GM13976 (cell line): ENCODE measurements at places on chromosomes 2 and 18.
A peak's percentile ranks its signal among the peaks of the same experiment; 100 is the strongest.

DNA sequence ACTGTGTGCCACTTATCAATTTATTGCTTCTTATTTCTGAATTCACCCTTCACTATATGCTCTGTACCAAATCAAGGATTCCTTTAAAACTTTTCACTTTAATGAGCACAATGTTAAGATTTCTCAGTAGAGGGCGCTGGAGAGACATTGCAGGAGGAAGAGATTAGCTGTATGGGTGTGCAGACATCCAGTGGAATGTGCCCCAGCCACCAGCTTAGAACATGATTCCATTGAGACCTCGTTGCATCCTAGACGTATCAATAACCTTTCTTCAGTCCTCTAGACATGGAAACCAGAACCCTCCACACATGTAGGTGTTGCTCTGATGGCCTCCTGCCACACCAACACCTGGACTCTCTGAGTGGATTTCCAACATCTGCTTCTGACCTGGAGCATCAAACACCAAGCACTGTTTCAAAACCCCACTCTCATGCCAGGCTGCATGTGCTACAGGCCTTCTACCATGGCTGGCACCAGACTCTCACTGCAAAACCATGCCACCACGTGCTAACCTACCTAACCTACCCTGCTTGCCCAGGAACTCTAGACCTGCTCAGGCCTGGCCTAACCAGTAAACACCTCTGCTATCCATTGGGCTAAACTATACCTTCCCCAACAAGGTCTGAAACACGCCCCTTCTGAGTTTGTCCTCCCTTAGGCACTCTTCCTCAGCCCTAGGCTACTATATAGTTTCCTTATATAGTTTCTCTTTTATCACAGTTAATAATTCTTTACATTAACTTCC, 633.2 kb upstream of the PKDCC start:
- peak; percentile 16 for DNase-seq

GRCh38 chr2:230895536-230896345, 29.3 kb downstream of the GPR55 start:
- DNase-seq: no peak

DNA sequence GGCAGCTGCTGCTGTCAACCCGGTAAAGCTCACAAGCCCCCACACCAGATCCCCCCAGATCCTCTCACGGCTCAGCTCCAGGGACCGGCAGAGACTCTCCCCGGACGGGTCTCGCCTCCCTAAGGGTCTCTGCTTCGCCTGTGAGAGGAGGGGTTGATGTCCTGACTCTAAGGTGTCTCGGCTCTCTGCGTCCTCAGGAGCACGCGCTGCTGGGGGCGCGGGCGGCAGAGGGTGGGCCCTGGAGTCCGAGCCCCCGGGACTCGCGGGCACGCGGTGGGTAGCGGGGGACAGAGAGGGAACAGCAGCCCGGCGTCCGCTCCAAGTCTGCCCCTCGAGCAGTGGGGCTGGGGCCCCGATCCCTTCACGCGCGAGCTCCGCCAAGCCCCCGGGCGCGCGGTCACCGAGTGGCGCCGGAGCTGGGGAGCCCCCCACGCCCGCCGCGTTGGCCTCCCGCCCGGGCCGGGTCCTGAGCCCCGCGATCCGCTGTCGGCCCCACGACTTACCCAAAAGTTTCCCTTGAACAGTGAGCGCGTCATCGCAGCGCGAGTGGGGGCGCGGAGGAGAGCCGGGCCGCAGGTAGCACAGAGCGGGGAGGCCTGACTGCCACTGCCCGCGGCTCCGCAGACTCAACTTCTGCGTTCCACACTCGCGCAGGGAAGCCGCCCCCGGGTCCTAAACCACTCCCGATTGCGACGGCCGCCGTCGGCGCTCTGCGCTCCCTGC, at the start of gene PSTPIP2:
Gene PSTPIP2, minus strand, starts transcription at position 608 of the 723 bp plus-strand sequence. Its CDS starts 72 bp downstream, at position 536.
- peak; percentile 76 for DNase-seq

DNA sequence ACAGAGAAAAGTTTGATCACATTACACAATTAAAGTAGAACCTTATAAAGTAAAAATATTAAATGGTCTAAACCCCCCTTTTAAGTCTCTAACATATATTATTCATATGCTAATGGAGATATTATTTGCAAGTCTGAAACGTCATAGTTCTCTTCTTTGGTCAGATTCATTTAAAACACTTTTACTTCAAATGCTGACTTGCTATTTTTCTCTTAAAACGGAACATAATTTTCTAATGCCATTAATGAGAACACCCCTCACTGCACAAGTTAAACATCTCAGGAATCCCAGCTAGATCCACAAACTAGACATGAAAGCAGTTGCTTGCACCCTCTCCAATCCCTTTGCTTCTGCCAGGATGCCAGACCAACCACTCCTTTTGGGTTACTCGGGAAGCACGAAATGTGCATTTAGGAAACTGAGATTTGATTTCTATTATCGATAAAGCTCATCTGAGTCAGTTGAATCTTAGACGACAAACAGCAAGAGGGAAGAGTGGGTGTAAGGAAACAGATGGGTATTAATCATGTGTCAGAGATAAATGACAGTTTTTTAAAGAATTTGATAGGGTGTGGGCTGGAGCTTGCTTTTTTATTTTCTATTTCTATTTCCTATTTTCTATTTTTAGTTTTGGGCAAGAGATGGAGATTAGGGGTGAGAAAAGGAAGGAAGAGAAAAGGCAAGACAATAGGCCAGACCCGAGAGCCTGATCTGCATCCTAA, 1.5 kb downstream of the ADD2 start:
- no peak for DNase-seq

DNA sequence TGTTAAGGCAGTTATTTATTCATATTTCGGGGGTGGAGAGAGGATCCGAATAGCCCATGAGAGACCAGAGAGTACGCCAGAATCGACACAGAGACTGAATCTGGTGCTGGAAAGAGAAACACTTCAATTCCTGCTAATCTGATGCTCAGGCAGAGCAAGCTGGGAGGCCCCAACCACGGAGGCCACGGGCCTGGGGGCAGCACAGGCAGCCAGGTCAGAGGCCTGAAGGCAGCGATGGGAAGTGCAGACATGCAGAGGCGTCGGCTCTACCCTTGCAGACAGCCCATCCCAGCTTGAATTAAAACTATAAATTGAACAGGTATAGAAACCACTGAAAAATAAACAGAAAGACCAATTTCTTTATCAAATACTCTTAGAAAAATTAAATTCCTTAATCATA, 50.6 kb downstream of the PXDN start:
- DNase-seq: no peak

DNA sequence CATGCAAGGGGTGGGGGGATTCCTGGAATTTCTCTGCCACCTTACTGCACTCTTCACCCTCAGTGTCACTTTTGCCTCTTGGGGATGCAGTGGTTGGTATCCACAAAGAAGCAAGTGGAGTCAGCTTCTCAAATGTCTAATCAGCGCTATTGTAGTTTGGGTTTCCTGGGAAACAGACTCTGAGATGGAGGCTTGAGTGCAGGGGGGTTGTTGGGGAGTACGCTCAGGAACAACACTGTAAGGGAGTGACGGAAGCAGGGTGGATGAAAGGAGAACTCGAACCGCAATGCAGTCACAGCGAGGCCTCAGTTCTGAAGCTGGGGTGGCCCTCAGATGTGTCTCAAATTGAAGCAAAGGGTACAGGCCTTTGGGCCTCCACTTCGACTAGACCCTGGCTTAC, 73.6 kb upstream of the EPC2 start:
- no peak for DNase-seq

GRCh38 chr2:173122936-173123335, 47.3 kb downstream of the MAP3K20 start:
- no peak for DNase-seq

DNA sequence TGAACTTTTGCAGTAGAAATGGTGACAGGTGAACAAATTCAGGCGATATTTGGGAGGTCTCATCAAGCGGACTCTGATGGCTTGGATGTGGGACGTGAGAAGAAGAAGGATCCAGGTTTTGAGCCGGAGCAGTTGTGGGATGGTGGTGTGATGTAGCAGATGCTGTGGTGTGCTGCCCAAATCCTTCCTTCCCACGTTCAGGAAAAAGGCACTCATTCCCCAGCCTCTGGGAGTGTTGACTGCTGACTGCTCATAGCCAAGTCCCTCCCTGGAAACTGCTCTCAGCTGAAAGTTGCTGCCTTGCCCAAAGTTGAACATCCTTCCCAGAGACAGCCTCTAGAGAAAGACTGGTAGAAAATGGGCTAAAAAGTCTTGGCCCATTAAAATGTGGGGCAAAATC, 890.3 kb upstream of the ACVR2A start:
- no peak for DNase-seq

GRCh38 chr2:234259440-234259839, 208.9 kb downstream of the SPP2 start:
- no peak for DNase-seq

DNA sequence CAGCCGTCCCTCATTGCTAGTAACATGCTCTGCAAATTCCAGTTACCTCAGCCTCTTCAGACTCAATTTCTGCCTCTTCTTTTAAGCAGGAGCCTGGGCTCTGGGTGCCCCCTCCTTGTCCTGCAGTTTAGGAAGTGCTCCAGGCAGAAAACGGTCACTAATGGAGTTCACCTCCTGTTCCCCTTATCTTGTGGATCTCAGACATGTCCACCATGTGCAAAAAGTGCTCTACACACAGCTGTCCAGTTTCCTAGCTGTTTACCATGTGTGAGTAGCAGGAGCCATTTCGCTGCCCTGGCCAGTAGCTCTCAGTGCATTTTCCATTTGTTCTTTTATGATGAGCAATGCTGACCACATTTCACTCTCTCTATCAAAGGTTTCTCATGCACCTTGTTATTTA, 4.9 kb downstream of the SH3YL1 start:
- no peak for DNase-seq

DNA sequence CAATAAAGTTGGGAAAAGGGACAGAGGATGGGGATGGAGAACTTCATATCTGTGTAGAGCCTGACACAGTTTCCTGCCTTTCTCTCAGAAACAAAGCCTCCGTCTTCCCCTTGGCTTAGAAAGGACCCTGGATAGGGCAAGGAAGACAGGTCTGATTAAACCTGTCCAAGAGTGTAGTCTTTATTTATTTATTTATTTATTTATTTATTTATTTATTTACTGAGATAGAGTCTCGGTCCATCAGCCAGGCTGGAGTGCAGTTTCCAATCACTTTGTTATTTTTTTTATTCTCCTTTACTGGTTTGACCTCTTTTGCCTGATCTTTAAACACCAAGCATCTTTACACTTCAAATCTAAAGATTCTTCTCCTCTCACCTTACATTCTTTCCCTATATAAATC, 10.3 kb downstream of the CCL20 start:
- DNase-seq: no peak

GRCh38 chr18:980586-980985, 75.9 kb downstream of the ADCYAP1 start:
- no peak for DNase-seq

GRCh38 chr2:241226723-241227572, 38.5 kb downstream of the ANO7 start:
- DNase-seq: no peak

- DNase-seq: no peak
These were observed 35.8 kb upstream of the EML6 start for GRCh38 chr2:54687595-54688152.

- DNase-seq: no peak
These were observed 206.0 kb downstream of the NCK2 start for GRCh38 chr2:105950521-105951383.

GRCh38 chr2:186718903-186719302, 25.0 kb downstream of the FAM171B start:
- no peak for DNase-seq

DNA sequence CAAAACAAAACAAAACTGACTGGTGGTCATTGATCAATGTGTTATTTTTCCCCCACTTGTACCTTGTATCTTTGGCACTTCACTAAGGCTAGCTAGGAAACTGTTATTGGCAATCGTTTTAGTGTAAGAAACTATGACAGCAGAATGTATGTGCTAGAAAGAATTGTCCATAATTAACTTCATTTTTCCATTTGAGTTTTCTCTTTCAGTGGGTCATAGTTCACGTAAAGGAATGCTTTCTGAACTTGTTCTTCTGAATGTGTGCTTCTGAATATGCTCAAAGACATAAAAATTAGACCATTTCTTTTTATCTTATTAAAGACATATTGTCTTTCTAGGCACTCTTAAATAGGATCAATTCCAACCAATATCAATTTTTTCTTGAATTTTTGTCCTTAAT, 132.2 kb downstream of the ASXL3 start:
- no peak for DNase-seq

- DNase-seq: no peak
These were observed 26.6 kb upstream of the IHH start for GRCh38 chr2:219087361-219087760.

DNA sequence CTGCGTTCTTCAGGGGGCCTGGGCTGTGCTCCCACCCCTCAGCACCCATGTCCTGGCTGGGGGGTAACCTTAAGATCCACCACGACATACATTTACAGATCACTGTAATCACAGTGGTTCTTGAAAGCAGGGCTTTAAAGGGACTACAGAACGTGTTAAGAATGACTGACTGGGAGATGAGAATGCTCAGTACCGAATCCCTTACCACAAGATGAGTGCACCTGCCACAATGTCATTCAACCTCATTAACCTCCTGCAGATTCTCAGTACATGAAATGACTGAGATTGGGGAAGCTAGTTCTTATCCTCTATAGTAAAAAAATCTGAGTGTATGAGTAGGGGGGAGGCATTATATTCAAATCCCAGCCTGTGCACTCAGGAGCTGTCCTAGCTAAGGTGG, 10.5 kb upstream of the PIEZO2 start:
- no peak for DNase-seq
